KG1 (cell line): ENCODE measurements at places on chromosomes 16 and 17.

DNA sequence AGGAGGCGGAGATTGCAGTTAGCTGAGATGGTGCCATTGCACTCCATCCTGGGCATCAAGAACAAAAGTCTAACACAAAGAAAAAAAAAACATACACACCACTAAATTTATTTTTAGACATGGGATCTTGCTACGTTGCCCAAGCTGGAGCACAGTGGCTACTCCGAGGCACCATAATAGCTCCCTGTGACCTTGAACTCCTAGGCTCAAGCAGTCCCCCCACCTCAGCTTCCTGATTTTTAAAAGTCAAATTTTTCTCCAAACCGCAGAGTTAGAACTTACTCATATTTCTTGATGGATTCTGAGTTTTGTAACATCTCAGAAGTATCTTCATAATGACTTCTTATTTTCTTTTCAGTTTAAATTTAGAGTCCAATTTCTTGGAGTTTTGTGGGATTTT, 3.4 kb downstream of the CMTM4 start:
- DNase-seq = no peak

GRCh38 chr17:9109933-9110332, 88.6 kb downstream of the NTN1 start:
- DNase-seq = no peak

DNA sequence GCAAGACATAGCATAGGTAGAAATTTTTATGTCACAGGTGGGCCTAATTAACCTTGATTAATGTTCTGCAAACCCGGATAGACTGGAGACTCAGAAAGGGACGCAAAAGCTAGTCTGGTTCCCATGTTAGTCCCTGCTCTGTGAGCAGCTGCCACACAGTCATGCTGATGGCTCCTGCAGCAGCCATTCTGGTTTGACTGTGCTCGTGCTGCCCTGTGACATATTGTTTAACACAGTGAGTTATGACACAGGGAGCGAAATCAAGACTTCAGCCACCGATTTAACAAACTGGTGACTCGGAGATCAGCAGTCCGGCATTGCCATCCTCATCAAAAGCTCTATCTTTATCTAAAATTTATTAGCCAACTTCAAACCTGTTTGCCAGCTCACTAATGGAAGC, 169.8 kb downstream of the WWOX start:
- no peak for DNase-seq

DNA sequence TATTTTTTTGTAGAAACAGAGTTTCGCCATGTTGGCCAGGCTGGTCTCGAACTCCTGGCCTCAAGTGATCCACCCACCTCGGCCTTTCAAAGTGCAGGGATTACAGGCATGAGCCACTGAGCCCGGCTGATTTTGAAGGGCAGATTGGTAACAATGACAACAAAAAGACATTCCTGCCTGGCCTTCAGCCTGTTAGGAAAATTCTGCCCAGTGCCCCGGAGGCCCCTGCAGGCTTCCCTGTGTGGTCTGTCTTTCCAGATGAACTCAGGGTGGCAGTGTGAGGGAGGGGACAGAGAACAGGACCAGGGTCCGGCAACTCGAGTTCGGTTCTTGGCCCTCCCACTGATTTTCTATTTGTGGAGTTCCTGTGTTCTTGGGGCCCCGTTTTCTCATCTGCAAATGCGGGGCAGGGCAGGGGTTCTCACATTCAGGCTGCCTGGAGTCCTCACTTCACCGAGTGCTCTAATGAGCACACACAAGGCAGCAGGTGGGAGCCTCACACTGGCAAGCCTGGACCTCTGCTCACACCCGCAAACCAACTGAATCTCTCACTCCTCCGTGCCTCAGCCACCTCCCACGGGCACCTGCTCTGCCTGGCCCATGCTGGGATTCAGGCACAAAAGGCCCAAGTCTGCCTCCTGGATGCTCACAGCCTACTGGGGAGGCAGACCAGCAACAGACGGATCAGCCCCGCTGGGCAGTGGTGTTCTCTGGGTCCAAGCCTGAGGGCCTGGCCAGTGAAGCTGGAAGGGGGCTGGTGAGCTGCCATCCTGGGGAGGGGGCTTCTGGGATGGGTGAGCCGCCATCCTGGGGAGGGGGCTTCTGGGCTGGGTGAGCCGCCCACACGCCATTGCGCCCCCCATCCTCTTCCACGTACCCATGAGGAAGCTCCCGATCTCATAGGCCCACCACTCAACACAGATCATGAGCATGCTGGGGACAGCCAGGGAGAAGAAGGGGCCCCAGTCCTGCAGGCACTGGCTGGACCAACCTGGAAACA, 10.3 kb downstream of the SLC47A2 start:
- no peak for DNase-seq

DNA sequence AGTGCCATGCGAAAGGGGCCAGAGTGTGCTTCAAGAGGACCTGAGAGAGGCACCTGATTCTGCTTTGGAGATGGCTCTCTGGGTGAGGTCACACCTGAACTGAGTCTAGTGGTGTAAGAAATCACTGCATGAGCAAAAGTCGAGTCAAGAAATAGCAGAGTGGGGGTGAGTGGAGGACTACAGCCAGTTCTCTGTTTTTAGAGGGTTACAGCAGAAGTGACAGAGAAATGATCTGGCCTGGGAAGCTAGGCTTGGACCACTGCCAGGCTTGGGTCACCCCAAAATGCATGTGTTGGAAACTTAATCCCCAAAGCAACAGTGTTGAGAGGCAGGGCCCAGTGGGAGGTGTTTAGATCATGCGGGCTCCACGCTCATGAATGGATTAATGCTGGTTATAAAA, 312.0 kb downstream of the CBLN1 start:
- no peak for DNase-seq

DNA sequence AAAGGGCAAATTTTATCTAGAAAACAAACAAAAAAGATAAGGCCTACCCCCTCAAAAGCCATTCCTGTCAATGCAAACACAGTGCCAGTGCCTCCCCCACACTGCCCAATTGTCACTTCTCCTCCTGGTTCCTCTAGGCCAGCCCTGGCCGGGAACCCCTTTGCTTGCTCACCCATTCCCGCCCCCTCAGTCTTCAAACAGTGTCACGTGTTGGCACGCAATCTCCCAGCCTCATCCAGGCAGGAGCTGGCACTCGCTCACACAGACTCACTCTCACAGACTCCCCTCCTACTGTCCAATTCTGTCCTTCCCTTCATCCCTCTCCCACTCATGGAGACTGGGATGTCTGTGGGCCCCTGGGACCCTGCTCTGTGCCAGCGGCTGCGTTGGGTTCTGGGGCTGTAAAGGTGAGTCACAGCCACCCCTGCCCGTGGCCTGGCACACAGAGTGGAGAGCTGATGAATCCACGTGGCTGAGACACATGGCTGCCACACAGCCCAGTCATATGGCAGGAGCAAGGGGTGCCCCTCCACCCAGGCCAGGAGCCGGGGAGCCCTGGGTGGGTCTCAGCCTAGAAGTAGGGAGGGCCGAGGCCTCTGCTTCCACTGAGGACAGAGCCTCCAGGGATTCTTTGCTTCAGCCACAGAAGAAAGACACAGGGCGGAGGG, 54.8 kb downstream of the VAC14 start:
- no peak for DNase-seq

GRCh38 chr16:3091551-3091950, 7.5 kb downstream of the ZSCAN10 start:
- no peak for DNase-seq

DNA sequence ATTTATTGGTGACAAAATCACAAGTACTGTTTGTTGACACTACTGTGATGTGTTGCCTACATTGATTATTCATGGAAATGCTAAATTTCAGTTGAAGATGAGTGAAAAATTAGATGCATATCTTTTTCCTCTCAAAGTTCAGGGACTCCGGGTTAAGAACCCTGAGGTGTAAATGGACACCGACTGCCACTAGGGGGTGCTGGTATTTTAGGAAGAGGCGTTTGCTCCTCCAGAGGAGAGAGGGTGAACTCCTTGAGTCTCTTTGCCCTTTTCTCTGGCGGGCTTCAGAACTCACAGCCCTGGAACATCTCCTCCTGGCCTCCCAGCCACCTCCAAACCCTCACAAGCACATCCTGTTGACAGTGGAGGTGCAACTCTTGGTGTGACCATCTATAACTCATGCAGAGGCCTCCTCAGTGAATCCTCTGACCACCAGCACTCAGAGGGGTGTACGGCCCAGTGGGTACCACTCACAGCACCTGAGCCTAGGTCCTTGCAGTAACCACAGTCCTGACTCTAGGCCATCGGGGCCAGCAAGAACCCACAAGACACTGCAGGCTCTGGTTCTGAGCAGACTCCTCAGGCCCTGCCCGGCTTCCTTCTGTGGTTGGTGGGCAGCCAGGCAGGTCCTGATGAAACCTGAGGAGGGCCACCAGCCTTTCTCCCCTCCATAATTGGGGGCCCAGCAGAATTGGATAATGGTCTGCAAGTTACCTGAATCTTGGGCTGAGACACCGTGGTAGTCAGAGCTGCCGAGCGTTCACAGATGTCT, 26.2 kb upstream of the PIK3R5 start:
- DNase-seq = no peak

GRCh38 chr16:66298571-66299120, 67.8 kb upstream of the CDH5 start:
- no peak for DNase-seq

GRCh38 chr17:32755045-32755805, 121.7 kb downstream of the MYO1D start:
- DNase-seq = no peak

GRCh38 chr16:49489686-49490320, 116.2 kb downstream of the C16orf78 start:
- DNase-seq = no peak

DNA sequence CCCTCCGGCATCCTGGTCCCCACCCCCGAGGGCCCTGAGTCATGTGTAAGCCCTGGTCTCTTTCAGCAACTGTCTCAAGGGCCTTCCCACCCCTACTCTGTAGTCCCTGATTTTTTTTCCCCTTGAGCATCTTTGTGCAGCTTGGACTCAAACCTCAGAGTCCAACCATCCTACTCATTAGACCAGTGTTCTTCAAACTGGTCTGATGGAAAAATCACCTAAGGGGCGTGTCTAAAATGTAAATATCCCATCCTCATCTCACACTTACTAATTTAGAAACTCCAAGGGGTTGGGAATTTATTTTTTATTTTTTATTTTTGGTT, 624 bp downstream of the G6PC3 start:
- no peak for DNase-seq

DNA sequence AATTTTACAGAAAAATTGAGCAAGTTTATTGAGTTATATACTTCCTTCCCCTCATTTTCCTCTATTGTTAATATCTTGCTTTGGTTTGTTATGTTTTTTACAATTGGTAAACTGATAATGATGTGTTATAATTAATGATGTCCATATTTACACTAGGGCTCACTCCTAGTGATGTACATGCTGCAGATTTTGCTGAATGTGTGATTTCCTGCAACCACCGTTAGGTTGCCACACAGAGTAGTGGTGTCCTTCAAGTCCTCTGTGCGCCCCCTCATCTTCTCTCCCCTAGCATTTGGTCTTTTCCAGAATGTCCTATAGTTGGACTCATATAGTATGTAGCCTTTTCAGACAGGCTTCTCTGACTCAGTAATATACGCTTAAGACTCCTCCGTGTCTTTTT, 167.5 kb downstream of the RPTOR start:
- no peak for DNase-seq

DNA sequence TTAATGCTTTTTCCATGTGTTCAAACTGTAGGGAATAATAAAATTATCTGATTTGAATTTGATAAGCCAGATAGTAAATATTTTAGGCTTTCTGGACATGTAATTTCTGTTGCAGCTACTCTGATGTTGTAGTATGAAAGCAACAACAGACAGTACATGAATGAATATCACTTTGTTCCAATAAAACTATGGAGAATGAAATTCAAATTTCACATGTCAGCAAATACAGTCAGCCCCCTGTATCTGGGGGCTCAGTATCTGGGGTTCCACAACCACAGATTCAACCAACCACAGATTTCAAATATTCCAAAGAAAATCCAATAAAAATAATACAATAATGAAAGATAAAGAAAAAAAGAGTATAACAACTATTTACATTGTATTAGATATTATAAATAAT, 8.2 kb upstream of the CLTC start:
- no peak for DNase-seq

- DNase-seq = no peak
Observed at GRCh38 chr17:28170771-28171170, 128.3 kb downstream of the NLK start.

- no peak for DNase-seq
Observed at GRCh38 chr17:62093188-62094155, 28.4 kb upstream of the MED13 start.

- no peak for DNase-seq
Observed at GRCh38 chr17:2108170-2108569, 53.3 kb downstream of the HIC1 start.

GRCh38 chr16:84237994-84238750, 1.6 kb downstream of the KCNG4 start:
- DNase-seq = no peak

- no peak for DNase-seq
Observed at GRCh38 chr17:56604691-56605290, 11.3 kb downstream of the NOG start.

DNA sequence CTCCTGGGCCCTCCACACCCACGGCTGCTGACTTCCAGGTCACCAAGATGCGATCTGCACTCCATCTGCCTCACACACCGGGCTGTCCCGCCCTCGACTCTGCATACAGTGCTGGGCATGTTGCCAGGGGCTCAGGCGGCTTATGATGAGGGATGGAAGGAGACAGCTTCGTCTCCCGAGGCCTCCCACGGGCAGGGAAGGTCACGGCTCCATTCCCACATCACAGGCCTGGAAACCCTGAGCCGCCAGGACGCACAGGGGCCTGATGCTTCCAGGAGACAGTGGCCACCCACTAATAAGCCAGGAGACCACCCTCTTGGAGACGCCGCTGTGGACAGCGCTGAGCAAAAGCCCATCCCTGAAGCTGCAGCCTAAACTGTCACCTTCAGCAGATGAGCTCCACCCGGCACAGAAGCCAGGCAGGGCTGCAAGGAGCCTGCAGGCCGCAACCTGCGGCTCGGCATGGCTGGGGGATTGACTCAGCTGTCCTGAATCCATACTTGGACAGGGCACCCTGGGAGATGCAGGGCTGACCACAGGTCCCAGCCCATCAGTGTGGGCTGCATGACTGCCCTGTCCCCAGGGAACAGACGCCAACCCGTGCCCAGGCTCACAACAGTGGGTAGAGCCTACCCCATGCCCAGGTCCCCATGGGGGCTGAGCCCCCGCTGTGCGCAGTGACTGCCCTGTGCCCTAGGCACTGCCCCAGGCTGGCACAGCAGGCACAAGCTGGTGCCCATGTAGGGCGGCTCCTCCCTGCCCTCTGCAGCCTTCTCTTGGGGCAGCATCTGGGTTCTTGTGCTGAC, 34.4 kb downstream of the SLC7A5 start:
- DNase-seq = no peak

DNA sequence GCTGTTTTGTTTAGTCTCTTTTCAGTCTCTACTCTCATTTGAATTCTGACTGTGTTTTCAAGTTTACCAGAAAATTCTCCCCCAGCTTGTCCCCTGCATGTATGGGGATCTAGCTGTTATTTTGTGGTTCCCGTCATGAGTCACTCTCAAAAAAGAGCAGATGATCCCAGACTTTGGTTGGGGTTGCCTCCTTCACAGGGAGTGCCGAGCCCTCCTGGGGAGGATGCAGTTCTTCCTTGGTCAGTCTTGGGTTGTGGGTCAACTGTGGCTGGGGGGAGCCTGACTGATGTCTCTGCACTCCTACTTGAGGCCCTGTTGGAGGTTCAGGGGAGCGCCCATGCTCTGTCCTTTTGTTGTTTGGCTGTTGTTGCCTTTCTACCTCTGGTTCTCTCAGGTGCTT, 37.7 kb downstream of the EPN2 start:
- DNase-seq = no peak
